ENCODE measurements at places on chromosomes 5 and 9.
A peak's percentile ranks its signal among the peaks of the same experiment; 100 is the strongest.

- DNase-seq: no peak
These were observed 33.3 kb upstream of the NREP start for GRCh38 chr5:111790295-111790694.

DNA sequence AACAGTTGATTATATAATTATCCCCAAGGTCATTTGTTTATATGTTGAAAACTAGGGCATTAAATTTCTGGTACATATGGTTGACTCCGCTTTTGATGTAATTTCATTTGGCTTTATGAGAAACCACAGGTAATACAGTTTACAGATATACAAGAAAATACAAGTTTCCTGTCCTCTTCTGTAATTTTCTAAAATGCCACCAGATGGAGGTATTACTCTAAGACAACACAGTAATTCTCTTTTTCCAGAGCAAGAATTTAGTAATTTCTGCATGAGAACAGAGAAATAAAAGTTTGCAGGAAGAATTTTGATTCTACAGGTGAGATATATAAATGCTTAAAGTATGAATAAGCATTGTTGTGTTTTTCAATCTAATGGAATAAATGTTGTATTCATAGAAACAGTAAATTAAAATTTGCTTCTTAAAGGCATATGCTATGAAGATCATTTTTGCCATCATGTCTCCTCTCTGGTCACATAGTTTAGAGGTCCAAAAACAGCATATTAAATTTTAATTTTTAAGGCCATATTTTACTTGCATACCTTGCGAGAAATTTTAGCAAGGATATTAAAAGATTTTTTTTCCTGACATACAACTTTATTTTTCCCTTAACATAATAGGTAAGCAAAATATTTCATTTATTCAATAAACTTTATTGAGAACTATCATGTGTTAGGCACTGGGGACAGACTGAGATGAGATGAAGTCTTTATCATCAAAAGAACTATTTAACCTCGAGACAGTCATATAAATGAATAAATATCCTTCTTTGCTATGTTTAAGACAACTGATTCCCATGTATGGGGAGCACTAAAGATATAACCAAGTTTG, 22.7 kb downstream of the CHD1 start:
- peak; percentile 50 for DNase-seq

GRCh38 chr9:132877824-132878694, at the start of gene AK8:
Gene AK8, minus strand, starts transcription at chr9:132878284. Its CDS starts 29 bp downstream, at chr9:132878255.
- peak; percentile 91 for DNase-seq

DNA sequence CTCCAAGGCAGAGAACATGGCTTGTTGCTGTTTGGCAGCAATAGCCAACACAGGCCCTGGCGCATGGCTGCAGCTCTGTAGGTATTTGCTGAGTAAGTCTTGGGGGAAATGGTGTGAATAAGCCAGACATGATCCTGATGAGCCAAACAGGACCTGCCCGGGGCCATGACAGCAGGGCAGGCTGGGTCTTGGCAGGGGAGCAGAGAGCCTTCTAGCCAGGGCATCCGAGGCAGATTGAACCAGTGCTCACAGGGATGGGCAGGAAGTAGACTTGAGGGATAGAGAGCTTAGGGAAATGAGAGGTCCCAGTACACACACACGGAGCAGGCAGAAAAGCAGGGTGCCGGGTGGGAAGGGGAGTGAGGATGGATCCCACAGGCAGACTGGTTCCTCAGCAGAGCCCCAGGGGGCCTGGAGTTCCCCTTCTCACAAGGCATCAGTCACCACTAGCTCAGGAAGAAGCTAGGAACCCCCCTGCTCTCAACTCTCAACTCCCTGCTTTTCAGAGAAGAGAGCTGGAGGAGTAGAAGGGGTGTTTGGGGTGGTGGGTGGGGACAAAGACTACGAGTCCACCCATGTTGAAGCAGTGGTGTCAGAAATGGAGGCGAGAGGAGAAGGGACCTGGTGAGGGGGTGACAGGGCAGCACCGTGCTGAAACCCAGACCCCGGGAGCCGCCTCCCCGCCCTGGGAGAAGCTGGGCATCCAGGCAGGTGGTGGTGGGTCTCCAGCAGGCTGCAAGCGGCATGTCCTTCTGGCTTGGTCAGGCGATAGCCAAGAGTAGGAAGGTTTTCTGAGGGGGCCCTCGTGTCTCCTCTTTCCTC, 111.1 kb downstream of the RGS3 start:
- DNase-seq: no peak

GRCh38 chr9:72478966-72479365, 42.4 kb upstream of the TMC1 start:
- no peak for DNase-seq

DNA sequence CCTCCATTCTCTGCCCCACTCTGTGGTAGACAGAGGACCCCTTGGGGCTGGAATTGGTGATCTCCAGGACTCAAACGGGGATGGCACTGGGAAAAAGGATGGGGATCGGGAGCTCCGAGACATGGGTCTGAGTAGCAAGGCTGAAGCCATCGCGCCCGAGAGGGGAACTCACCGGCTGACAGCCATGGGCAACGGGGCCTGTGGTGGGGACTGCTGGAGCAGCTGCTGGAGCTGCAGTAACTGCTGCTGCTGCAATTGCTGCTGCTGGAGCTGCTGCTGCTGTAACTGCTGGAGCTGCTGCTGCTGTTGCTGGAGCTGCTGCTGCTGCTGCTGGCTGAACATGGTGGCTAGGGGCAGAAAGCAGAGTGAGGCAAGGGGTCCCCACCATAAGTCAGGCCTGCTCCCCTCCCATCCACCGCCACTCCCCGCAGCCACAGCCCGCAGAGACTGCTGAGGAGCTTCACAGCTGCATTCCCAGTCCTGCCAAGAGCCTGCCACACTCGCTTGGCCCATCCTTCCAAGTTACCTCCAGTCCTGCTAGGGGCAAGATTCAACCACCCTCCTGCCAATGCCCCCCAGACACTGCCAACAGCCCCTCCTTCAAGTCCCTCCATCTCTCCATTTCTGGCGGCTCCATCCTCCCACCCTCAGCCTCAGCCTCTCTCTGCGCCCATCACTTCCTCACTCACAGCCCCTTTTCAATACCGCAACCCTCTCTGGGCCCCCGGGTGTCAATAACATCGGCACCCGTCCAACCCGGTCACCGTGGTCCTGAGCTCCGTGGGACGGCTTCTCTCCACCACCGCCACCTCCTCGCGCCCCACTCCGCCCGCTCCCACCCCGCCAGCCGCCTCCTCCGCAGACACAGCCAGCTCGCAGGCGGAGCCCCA, 611 bp downstream of the CIZ1 start:
- DNase-seq: no peak

DNA sequence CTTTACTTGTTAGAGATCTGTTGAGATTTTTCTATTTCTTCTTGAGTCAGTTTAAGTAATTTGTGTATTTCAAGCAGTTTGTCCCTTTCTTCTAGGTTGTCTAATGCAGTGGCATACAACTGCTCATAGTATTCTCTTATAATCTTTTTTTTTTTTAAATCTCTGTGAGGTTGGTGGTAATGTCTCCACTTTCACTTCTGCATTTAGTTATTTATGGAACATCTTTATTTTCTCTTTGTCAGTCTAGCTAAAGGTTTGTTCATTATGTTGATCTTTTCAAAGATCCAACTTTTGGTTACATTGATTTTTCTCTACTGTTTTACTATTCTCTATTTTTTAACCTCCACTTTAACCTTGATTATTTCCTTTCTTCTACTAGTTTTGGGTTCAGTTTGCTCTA, 13.8 kb downstream of the FOXE1 start:
- DNase-seq: no peak

DNA sequence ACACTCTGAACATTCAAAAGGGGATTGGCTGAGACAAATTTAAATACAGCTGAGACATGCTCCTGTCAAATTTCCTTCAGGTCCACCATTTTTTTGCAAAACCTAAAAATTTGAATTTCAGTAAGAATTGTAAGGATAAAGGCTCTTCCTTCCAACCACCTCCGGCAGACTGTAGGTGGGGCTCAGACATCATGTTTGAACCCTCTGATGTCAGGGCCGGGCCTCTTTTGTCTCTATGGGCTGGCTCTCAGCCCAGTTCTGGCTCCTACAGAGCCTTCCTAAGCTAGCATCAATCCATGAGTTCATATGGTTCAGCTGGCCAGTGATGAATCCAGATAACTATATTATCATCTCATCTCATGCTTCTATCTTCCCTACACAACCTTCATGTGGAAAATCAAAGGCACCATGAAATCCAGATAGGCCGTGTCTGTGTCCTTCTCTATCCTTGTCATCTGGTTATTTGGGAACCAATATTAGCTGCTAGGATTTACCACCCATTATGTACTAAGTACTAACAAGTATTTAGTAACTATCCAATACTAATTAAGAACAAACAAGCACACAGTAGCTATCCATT, 44.2 kb downstream of the NIPSNAP3B start:
- no peak for DNase-seq

DNA sequence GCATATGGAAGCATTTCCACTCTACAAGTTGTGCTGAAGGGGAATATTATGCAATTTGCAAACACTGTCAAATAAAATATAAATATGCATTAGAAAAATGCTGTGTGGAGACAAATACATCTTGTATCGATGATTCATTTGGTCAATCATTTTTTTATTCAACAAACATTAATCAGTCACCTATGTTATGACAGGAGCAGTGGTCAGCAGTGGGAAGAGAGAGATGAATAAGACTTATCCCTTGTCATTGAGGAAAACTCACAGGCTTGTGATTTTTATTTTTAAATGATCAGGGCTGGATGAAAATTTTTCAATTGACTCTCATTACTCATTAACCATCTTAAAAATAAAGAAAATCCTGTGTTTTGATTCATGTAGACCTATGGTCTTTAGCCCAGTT, 574.1 kb downstream of the ACTL7B start:
- no peak for DNase-seq

GRCh38 chr5:76402886-76403765, at the start of gene IQGAP2:
Gene IQGAP2, plus strand, starts transcription at chr5:76403285. Its CDS starts 261 bp downstream, at chr5:76403546.
- peak; percentile 93 for DNase-seq

DNA sequence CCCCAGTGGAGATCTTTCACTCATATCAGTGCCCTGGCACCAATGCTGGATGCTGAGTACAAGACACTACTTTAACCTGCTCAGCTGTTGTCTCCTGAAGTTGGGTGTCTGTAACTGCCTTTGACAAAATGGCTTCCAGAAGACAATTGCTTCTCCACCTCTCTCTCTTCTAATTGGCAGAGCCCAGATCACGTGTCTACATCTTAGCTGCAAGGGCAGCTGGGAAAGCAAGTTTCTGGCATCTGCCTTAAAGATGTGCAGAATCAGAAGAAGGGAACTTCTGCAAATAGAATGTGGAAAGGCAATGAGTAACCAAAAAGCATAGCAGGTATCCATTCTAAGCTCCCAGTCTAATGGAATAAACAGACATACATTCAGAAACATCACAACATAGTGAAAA, 81.1 kb downstream of the PDZD2 start:
- no peak for DNase-seq

DNA sequence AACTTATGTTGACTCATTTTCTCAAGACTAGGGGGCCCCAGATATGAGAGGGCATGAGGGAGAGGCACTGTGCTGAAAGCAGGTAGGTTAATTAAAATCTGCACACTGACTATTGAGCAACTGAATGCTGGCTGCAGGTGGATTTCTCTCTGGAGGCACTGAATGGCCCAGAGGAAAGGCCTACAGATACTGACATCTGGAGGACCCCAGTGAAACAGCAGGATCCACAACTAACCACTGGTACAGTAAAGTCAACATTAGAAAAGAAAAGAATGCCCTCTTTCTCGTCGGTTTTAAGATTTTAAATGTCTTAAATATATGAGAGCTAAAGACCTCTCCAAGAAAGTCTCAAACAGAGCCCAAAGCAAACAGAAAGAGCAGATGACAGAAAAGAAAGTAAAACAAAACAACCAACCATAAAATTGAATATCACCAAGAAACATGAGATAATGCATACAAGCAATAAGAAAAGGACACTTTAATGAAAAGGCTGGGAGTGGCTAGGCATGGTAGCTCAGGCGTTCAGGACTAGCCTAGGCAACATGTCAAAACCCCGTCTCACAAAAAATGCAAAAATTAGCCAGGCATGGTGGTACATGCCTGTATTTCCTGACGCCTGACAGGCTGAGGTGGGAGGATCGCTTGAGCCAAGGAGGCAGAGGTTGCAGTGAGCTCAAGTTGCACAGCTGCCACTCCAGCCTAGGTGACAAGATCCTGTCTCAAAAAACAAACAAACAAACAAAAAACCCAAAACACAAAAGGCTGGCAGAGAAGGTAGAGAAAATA, 43.3 kb downstream of the PUM3 start:
- DNase-seq: no peak

GRCh38 chr9:4829969-4830368, 37.2 kb downstream of the RCL1 start:
- no peak for DNase-seq

DNA sequence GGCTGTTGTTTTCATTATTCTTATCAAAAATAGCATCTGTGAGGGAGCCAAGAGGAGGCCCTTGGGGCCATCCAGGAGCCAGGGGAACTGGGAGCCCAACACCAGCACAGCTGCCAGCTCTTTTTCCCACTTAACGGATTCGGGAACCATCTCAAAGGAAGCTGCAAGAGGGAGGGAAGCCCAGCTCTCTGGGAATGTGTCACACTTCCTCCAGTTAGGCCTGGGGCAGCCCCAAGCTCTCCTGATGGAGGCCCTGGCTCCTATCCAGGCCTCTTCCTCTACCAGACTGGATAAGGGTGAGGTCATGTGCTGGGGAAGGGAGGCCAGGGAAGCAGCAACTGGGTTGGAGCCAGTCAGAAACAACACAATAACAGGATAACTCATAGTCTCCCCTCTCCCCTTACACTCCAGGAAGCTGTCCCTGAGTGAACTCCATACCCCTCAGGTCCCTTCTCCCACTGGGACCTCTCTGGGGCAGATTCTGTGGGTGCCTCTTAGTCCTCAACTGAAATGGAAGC, 12.7 kb downstream of the CSF2 start:
- DNase-seq: peak; percentile 83

DNA sequence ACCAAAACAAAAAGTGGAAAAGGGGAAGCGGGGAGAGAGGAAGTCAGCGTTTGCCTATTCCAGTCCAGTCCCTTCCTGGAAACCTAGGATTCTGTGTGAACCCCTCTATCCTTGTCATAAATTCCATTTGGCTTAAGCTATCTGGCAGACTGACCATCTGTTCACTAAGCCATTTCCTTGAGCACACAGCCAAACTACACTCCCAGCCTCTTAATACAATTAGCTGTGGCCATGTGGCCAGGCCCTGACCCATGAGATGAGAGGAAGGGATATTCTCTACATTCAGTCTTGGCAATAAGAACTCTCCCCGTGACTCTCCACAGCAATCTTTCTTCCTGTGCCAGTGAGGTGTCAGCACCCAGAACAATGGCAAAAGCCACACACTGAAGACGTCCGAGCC, 424.8 kb downstream of the TLE1 start:
- DNase-seq: peak; percentile 29

- no peak for DNase-seq
These were observed 19.1 kb downstream of the TMEM232 start for GRCh38 chr5:110707260-110707844.

- DNase-seq: peak; percentile 84
These were observed 2.2 kb downstream of the HNRNPA0 start for GRCh38 chr5:137751869-137752491.

DNA sequence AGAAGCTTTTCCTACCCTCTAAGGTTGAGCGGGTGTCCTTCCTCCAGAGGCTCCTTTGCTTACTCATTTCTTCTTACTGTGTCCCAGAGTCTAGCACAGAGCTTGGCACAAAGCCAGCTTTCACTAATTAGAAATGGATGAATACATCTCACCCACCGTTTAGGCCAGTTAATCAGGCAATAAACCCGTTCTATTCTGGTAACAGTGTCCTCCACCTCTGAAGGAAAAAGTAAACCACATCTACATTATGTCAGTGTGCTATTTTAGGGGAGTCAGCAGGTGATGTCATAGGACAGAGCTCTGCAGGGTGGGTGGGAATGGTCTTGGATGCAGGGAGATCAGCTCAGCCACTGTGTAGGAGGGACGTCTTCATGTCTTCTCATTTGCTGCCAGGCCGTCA, 109.2 kb downstream of the OSTF1 start:
- no peak for DNase-seq

GRCh38 chr5:143913008-143913752, 101.2 kb downstream of the HMHB1 start:
- DNase-seq: no peak

Data from suppressor macrophage treated with lipopolysaccharide for 1 hour (primary cell).